Nucleus accumbens (tissue), 56 donors: ENCODE measurements at places on chromosomes 4 and X.

DNA sequence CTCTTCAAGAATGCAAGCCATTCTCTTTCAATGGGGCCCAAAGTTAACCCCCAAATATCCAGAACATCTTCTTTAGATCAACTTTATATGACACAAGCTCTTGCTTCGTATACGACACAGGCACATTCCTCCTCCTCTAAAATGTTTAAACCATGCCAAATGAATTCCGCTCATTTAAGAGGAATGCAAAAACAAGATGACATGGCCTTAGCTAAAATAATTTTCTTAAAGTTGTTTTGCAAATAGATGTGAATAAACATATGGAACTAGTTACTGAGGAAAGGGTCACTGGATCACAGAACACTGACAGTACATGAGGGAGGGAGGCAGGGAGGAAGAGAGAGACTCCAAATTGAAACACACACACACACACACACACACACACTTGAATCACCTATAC, 97.4 kb downstream of the RASL11B start:
- DNase-seq: no peak

DNA sequence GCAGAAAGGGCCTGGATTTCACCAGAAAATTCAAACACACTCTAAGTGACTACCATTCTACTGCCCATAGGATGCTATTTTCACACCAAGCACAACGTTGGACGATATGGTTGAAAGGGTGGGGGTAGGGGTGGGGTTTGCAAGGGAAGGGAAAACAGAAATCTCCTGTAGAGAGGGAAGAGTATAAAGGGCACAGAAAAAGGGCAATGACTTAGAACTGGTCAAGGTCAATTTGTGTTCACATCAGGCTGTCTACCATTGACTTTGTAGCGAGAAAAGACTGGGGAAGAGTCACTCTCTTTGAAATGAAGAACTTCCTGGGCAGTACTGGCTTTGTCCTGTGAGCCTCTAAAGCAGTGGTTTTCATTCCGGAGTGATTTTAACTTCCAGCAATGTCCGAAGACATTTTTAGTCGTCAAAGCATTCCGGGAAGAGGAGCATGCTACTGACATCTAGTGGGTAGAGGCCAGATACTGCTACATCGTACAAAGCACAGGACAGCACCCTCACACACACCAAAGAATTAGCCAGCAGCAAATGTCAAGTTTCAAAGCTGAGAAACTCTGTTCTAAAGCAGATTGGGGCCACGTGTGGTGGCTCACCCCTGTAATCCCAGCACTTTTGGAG, 48.4 kb upstream of the SLC7A3 start:
- DNase-seq: no peak

- DNase-seq: no peak
Observed at GRCh38 chr4:176380352-176381157, 60.8 kb downstream of the SPCS3 start.

DNA sequence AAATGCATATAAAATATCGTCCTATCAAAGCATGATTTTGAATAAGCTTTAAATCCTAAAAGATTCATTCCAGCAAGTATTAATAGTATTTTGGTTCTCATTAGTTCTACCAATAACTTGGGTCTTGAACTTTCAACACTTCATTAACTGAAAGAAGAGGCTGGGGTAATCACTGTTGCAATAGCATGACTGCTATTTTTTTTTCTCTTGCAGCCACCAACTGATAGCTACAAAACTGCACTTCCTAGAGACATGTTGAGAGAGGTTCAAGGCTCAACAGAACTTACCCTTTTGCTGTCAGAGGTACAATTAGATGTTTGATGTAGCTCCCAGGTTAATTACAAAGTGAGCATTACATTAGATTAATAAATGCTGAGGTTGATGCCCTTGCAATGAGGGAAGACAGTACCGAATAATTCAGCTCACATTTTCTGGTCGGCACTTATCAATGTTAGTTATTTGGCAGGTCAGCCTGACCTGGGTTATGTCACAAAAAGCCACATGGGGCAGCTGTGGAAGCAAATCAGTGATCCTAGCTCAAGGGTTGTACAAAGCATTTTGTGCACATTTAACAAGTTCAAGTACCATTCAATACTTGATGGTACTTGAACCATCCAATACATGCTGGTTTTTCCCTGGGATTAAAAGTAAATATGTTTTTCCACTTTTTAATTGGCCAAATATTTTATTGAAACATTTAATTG, 29.9 kb upstream of the TET2 start:
- no peak for DNase-seq

DNA sequence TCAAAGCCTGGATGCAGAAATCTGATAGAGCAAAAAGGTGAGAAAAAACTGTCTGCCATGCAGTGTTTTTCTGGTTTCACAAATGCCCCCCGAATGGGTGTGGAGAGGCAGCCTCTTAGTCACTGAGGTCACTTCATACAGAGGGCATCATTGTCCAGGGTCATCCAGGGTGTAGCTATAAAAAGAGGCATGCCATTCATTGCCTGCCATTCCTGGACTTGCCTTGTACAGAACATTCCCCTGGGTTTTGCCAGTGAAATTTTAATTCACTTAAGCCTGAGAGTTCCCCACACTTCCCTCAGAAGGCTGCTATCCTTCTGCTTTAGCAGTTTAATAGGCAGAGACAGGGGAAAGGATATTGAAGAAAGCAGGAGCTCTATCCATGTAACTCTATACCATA, 230.3 kb downstream of the UNC5C start:
- no peak for DNase-seq

- DNase-seq: peak; percentile 8
Observed at GRCh38 chr4:5710961-5711478, at the start of gene EVC. Gene EVC, plus strand, starts transcription at chr4:5711201. Its CDS starts 180 bp downstream, at chr4:5711381.

DNA sequence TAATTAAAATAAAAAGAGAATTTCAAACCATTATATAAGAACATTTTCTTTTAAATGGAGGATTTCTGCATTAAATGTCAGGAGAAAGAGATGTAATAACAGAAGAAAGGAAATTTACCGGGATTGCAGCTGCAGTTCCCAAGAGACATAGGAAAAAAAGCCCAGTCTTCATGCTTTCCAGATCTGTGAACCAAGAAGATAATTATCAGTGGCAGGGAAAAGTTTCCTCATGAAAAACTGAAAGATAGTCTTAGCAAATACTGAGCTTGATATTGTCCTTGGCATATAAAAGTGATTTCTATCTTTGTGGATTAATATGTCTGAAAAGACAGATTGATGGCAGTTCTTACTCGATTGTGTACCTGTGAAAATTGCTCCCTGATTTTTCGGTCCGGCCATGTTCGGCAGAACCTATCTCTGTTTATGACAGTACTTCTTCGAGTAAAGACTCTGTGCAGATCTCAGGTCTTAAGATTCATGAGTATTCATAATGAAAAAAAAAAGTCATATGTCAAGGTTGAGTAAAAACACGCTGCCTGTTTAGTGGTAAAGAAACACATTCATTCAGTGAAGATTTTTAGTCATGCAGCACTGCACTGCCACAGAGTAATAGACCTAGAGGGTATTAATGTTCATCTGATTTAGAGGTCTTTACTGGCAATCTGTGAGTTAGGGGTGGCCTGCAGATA, 29.6 kb downstream of the SPARCL1 start:
- DNase-seq: no peak

GRCh38 chr4:177562163-177562562, 119.9 kb upstream of the AGA start:
- DNase-seq: no peak

DNA sequence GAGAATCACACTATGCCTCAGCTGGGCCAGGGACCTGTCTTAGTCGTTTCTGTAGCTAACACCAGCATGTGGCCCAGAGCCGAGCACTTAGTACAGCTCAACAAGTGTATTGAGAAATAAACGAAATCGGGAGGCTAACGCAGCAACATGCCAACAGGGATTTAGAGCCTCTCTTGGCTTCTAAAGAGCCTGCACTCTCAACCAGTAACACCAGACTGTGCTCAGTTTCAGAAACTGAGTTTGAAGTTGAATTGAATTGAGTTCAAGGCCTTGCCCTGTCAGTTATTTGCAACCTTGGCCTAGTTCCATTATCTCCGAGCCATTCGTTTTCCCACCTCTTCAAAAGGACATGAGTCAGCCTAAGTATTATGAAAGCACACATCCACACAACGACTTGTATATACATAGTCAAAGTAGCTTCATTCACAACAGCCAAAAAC, 71.3 kb upstream of the LDB2 start:
- no peak for DNase-seq

DNA sequence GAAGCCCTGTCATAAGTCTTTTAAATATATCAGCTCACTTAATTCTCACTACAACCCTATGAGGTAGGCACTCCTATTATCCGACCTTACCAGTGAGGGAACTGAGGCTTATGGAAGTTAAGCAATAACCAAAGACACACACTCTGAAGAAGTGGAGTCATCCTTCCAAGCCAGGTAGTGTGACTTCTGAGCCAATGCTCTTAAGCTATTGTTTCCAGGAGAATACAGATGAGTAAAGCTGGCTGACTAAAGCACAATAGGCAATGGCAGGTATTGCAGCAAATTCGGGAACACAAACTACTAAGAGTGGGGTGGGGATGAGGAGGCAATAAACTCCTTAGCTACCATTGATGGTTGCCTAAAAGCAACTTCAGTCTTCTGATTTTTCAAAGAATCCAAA, 81.8 kb upstream of the KIT start:
- no peak for DNase-seq

DNA sequence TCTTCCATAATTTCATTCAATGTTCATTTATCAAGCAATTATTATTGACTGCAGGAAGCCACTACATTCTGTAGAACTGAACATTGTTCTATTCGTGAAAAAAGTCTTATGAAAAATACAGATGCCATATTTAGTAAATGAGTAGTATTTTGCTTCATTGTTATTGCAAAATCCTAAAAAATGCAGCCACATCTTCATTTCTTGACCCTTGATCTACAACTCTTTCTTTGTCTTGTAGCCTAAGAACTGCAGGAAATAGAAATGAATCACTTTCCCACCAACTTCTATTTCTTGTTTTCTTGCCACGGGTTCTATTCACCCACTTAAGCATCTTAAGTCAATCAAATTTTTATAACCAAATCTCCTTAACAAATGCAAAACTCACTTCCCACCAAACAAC, 63.3 kb downstream of the KCNIP4 start:
- no peak for DNase-seq

- peak; percentile 71 for DNase-seq
Observed at GRCh38 chrX:153727123-153727931, 2.7 kb downstream of the ABCD1 start.
